Spinal cord (tissue), 10 donors: ENCODE measurements at places on chromosomes 2 and 18.

GRCh38 chr2:42167458-42167857 is 1.7 kb upstream of the EML4 start:
- no peak for DNase-seq

DNA sequence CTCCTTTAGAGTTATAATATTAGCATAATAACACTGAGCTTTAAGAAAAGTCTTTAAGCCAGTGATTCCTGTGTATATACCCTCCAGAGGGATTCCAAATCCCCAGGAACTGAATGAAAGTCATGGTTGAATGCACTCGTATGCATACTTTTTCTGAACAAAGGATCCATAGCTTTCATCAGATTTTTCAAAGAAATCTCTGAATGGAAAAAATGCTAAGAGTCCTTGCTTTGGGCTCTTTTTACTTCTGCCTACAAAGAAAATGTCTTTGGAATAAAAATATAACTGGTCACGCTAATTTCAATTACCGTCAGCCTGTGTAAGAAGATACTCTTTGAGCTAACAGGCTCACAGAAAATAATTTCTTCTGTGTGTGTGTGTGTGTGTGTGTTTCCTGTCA is 939.5 kb downstream of the ERBB4 start:
- DNase-seq = no peak

DNA sequence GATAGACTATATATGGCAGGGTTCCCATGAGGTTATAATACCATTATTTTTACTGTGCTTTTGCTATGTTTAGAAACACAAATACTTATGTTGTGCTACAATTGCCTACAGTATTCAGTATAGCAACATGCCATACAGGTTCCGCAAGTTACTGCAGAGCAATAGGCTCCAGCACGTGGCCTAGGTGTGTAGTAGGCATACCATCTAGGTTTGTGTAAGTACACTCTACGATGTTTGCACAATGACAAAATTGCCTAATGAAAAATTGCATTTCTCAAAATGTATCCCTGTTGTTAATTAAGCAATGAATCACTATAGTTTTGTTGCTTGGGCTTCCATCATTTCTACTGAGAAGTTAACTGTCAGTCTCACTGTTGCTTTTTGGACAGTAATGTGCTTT is 9.8 kb downstream of the CD302 start:
- no peak for DNase-seq

GRCh38 chr2:212957624-212958023 is 193.8 kb downstream of the IKZF2 start:
- no peak for DNase-seq

GRCh38 chr2:217657252-217657651 is 345.5 kb downstream of the TNS1 start:
- peak; percentile 39 for DNase-seq

GRCh38 chr2:39437522-39438296 is 624 bp upstream of the MAP4K3 start:
- DNase-seq = no peak

DNA sequence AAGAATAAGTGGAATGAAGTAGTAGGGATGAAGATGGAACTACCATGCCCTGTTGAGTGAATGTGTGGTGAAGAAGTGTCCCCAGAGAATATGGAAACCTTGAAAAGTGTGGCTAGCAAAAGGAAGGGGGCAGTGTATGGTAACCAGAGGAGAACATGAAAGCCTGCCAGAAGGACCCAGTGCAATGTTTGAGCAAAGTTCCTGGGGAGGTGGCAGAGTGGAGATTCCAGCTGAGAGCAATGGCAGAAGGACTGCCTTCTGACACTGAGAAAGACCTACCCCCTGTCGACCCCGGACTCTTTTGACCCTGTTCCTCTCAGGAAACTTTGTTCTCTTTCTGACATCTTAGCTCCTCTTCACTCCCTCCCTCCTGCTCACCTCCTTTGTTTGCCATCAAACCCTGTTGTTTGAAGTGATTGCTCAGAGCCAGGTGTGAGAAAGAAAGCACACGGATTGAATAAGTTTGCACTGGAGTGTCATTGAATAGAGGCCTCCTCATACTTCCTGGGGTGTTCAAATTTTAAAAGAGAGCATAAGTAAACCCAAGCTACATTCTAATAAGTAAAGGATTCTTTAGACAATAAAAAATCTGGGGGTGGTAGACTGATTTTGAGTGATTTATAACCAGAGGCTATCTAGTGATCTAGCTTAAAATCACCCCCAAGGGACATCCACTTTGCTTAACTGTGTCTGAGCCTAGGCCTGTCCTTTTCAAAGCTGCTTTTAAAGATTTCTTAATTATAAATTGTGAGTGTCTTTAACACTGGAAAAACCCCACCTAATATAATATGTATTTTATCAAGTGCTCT is 57.1 kb downstream of the TRIB2 start:
- no peak for DNase-seq

DNA sequence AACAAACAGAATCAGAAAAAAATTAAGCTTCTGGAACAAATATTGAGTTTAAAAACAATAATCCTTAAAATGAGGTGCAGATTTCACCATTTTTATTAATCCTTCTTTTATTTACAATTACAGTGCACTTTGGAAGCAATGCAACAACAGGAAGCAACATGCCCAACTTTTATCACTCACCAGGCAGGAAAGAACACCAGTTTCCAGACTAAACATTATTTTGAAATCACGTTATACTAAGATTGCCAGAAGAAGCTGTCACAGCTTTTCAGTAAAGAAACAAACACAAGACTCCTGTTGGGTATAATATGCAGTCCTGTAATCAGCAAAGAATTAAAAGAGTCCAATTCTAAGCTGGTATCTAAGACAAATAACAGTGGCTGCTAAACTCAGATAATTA is 137.9 kb upstream of the ZC3H15 start:
- DNase-seq = no peak

DNA sequence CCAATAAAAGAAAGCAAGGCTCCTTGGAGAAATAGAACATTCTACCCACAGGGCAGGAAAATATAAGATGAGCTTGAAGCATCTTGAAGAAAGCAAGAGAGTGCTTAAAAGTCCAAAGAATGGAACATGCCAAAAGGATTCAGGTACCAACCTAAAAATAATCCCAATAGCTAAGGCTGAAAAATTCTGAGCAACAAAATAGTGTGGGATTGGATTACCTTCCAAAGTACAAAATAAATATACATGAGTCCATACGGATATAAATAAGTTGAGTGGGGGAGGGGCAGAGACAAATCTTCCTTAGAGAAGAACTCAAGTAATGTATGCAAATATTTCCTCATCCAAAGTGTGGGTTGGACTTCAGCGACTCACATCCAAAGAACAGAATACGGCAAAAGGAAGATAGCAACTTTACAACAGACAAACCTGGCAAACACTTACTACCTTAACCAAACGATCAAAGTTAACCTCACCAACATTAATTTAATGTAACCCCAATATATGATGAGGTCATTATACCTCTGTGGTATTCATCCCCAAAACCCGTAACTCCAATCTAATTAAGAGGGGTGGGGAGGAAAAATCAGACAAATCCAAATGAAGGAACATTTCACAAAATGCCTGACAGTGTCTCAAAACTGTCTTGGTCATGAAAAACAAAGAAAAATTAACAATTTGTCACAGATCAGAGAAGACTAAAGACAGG is 26.9 kb downstream of the MEMO1 start:
- no peak for DNase-seq

DNA sequence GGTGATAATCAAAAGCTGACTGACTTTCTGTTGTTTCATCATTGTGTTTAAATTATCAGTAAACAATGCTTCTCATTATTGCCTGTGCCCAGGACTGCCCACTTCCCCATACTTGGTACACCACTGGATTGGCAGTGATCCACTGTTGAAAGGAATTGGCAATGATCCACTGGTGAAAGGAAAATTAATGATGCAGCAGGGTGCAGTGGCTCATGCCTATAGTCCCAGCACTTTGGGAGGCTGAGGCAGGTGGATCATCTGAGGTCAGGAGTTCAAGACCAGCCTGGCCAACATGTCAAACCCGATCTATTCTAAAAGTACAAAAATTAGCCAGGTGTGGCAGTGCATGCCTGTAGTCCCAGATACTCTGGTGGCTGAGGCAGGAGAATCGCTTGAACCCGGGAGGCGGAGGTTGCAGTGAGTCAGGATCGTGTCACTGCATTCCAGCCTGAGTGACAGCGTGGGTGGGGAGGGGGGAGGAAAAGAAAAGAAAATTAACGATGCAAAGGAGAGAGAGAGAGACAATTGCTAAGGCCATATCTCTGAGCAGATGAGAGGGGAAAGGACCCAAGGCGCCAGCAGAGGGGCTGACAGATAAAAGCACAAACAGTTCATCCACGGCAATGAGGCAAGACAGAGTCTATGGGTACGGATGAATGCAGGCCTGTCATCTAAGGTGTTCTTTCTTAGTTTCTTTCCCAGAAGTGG is 10.2 kb upstream of the GTF2A1L start:
- DNase-seq = no peak

DNA sequence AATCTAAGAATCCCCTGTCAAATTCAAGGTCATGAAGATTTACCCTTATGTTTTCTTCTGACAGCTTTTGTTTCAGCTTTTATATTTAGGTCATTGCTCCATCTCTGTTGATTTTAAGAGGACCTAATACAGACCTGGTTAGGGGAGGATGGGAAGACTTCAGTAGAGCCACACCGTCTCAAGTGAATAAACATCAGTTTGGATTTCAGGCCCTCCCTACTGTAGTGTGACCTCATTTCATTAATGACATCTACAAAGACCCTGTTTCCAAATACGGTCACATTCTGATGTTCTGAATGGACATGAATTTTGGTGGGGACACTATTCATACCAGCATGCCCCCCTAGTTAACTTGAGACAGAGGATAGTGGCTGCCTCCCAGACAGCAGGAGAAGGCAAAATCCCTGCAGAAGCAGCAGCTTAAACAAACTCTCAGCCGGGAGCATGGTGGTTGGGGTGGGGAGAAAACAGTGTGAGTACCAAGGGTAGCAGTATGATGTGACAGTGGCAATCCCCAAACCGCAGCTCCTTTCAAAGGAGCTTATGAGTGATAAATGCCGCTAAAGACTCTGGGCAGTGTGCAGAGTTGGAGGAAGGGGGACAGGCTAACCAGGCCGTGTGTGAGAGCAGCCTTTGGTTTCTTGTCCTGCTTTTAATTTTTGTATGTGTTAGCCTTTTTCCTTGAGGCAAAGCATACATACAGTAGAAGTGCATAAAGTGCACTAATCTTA is 65.9 kb upstream of the TNP1 start:
- no peak for DNase-seq

- no peak for DNase-seq
Observed at GRCh38 chr18:12886498-12887126, 2.6 kb upstream of the PTPN2 start.

GRCh38 chr2:160505256-160505655 is 11.6 kb upstream of the RBMS1 start:
- no peak for DNase-seq

DNA sequence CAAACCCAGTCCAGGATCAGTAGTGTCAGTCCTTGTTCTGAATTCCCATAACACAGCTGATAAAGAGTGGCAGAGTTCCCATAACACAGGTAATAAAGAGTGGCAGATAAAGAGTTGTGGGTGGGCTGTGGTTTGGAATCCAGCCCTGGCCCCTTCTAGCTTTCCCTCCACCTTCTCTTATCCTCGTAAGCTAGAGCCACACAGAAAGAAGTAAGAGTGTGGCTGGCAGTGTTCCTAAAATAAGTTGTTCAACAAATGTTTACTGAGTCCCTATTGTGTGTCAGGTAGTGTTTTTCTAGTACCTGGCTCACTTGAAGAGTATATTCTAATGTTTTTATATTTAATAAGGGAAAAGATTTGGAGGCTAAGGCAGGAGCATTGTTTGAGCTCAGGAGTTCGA is 65.0 kb upstream of the BCL2L11 start:
- no peak for DNase-seq

GRCh38 chr18:3360211-3360610 is 89.8 kb upstream of the TGIF1 start:
- DNase-seq = no peak

GRCh38 chr2:101528501-101528900 is 53.6 kb upstream of the RFX8 start:
- DNase-seq = no peak

- no peak for DNase-seq
Observed at GRCh38 chr2:64202206-64202845, 58.1 kb upstream of the PELI1 start.

DNA sequence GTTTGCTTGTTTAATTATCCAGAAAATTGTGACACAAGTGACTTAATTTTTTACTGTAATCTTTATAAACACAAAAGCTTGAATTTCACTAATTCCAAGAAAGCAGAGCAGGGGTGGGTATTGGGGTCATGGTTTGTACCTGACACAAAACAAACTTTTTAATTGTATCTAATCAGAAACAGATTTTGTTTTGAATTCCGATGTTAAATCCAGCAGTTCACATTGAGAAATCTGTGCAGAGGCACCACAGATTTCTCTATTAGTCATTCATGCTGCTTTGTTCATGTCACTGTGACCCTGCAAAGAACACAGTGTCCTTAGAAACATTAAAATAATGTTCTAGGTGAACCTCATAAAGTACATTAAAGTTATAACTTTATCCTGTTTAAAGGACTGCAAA is 443.4 kb downstream of the NYAP2 start:
- no peak for DNase-seq

DNA sequence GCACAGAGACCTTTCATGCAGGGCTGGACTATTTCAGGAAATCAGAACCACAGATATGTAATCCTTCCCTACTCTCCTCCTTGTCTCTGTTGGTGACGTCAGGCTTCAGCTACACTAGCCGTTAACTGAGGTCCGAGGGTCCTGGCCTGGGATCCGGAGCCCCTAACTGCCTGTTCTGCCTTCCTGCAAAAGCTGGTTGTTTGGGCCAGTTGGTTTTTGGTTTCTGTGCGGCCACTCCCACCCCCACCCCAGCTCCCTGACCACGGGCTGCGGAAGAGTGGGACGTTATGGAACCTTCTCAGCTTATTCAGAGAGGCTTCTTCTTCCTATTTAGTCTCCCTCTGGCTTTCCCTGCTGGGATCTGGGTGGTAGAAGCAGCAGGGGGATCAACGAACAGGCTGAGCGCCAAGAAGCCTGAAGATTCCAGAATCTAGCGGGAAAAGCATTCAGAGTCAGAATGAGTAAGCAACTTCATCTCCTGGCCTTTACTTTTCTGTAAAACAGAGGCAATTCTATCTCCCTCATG is 49.3 kb upstream of the ROCK2 start:
- DNase-seq = no peak

DNA sequence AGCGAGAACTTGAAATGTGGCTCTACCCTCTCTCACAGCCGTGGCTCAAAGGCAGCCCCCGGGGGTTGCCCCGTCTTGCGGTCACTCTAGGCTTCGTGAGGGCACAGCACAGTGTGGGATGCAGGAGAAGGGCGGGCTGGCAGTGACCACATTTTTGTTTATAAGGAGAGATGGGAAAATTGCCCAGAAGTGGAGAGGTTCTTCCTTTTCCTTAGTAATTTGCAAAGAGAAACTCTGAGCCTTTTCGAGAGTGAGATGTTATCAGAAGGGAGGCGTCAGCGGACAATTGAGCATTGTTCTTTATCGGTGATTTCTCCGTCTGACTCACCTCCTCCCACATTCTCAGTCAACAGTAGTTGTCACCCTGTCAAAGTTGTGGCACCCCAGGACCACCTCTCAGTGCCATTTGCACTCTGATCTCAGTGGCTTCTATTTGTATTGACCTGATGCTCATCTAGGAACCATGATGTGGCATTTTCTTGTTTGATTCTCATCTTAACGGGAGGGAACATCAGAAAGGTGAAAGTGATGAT is 89.6 kb downstream of the ACAA2 start:
- DNase-seq = no peak
